ENCODE measurements at places on chromosomes 16 and 17.

DNA sequence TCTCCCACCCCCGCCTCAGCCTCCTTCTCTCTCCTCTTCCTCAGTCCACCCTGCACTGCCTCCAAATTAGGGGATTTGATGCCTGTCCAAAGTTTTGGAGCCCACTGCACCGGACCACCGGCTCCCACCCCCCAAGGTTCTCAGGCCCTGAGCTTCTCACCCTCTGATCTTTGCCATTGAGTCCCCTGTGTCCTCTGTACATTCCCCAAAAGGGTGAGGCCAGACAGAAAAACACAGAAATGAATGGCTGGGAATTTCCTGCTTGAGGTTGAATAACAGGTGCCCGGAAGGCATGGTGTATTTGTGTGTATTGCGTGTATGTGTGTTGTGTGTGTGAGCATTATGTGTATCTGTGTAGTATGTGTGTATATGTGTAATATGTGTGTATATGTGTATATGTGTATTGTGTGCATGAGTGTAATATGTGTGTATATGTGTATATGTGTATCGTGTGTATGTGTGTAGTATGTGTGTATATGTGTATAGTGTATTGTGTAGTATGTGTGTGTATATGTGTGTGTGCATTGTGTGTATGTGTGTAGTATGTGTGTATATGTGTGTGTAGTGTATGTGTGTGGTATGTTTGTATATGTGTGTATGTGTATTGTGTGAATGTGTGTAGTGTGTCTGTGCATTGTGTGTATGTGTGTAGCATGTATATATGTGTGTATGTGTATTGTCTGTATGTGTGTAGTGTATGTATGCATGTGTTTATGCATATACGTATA lies 16.0 kb upstream of the CCL17 start:
- no peak for DNase-seq

DNA sequence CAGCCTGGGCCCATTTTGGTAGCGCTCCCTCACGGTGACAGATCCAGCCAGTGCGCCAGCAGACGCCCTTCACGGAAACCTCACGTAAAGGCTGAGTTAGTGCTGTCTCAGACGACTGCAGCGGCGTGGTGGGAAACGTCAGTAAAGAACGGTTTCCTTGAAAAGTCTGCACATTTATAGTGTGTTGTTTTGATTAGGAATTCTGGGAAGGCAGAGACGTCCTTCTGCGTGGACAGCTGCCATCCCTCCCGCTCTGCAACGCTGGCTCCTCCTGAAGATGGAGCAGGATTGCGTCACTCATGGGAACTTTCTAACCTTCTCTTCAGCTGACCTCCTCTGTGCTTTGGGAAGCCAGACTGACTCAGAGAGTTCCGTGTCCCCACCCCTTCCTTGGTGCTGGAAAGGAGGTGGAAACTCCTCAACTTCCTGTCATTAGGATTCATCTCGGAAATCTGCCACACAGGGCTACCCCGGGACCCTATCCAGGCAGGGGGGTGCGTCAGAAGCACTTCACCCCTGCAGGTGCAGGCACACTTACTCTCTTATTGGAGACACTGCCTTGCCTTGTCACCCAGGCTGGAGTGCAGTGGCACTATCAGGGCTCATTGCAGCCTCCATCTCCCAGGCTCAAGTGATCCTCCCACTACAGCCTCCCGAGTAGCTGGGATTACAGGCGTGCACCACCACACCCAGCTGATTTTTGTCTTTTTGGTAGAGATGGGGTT lies 24.3 kb upstream of the CRISPLD2 start:
- no peak for DNase-seq

- no peak for DNase-seq
These were observed 3.2 kb downstream of the TRIM25 start for GRCh38 chr17:56910509-56911235.

- no peak for DNase-seq
These were observed 34.2 kb downstream of the COPRS start for GRCh38 chr17:31824766-31825360.

GRCh38 chr17:46736100-46736499 lies 82.4 kb downstream of the WNT3 start:
- no peak for DNase-seq

DNA sequence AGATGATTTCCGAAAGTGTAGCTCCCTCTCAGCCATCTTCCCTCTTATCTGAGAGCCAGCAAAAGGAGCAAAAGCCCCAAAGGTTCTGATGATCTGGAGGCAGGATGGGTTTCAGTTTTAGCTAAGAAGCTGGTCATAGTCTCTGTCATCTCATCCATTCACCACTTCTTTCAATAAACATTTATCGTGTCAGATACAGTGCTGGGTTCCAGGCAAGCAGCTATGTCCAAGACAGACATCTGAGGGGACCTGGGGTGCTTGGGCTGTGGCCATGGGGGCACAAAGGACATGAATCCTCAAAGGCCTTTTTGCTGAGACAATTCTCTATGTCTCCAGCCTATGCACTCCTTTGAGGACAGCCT lies 1.0 kb upstream of the ETV4 start:
- no peak for DNase-seq

DNA sequence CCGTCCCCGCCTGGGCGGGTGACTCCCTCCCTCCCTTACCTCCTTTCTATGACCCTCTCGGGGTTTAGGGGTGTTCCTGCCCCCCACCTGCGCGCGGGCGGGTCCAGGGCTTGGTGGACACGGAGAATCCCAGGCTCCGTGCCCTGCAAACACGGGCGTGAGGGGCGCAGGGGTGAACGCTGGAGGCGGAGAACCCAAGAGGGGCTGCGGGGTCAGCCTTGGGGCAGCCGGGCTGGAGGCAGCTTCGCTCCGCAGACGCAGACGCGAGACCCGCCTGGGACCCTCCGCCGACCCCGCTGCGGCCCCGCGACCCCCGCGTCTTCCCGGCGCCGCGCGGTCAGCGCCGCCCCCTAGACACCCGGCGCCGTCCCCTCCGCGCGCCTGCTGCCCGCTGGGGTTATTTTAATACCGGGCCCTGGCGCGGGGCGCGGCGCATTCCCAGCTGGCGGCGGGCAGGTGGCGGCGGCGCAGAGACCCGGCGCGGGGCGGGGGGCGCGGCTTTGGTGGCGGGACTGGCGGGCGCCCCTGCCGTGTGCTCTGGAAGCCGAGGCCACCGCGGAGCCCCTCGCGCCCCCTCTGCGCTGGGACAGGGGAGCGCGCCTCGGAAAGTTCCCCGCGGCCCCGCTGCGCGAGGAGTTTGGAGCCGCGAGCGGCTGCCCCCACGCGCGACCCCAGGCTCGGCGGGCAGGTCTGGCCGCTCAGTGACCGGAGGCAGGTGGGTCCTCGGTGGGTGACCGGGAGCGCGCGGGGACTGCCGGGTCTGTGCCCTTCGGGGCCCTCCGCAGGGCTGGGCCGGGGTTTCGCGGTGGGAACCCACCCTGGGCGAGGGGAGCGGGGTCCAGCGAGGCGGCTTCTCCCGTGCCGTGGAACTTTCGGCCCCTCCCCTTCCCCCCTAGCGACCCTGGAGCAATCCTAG lies at the start of gene UTS2R:
Gene UTS2R (plus strand): TSS at position 433 of the 916 bp plus-strand sequence. CDS start 2,560 bp downstream, outside the sequence.
- DNase-seq = no peak

DNA sequence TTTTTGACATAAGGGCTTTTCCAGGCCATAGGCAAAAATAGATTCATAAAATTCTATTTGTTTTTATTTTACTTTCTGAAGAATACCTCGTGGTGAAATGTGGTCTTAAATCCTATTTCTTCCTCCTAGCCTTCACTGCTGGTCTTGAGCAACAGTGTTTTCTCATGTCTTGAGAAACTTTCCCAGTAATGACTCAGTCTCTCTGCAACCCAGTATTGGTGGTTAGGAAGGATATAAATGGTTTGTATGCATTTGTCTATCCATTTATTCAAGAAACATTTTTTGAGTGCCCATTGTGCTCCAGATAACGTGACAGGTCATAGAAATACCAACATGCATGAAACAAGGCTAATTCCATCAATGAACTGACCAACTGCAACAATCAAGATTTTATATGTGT lies 213.9 kb downstream of the TMEM114 start:
- no peak for DNase-seq

All from activated T-helper 2 cell treated with anti-CD3 and anti-CD28 coated beads, Interferon-gamma antibody, Interleukin-2, Interleukin-4, amounts not matched to agents 10 μg/mL and 5 μg/mL and 100 μg/mL, durations not matched to agents 14 hours and 24 hours and 36 hours (primary cell).